ENCODE measurements at places on chromosomes 2 and 18.

DNA sequence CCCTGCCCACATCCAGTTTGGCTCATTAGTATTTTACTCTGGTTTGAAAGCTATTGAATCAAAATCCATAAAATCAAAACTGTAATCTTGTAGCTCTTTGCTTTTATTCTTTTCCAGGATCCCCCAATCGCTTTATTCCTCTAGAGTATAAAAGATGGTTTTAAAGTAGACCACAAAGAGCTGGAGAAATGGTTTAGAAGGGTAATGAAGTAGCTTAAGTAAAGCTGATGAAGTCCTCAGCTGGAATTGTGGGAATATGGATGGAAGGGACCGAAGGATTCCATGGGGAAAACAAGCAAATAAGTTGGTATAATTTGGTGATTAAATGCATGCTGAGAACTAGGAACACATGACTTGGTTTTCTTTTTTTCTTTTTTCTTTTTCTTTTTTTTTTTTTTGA lies 12.3 kb downstream of the ARHGAP28 start:
- DNase-seq: no peak

DNA sequence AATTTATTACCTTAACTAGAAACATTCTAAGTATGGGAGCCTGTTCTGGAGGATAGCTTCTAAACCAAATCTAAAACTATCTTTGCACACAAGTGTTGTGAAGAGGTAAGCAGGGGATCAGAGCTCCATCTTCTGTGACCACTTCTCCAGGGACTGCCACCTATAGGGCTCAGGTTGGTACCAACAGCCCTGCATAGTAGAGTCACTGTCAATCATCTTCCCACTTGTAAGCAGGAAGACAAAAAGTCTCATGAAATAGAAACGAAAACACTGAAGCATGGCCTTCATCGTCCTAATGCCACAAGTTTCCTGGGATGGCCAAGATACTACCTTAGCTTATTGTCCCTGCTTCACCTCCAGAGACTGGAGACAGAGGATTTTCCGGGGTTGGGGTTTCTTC lies 43.8 kb downstream of the KANSL3 start:
- DNase-seq: no peak

GRCh38 chr2:119683713-119684443 lies 4.9 kb downstream of the TMEM177 start:
- DNase-seq: no peak

- peak; percentile 64 for DNase-seq
Measured at GRCh38 chr2:11688222-11689069, 18.5 kb upstream of the NTSR2 start.

GRCh38 chr2:232008907-232009638 lies 47.6 kb downstream of the DIS3L2 start:
- no peak for DNase-seq

- DNase-seq: no peak
Measured at GRCh38 chr2:136149011-136149410, 31.1 kb upstream of the CXCR4 start.

DNA sequence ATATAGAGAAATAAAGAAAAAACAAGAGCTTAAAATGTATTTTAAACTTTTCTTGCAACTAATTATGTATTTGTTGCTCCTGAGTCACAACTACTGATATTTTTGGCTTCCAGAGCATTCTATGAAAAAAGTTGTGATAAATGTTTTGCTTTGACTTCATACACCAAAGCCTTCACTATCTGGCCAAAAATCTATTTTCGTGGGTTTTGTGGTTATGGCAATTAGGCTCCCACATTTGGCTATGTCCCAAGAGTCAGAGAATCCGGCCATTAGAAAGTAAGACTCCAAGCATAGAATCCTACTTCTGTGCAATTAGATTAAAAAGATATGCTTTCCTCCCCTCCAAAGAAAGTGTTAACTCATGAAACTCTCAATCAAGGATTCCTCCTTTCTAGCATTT lies 1456.1 kb upstream of the ACVR2A start:
- DNase-seq: no peak

DNA sequence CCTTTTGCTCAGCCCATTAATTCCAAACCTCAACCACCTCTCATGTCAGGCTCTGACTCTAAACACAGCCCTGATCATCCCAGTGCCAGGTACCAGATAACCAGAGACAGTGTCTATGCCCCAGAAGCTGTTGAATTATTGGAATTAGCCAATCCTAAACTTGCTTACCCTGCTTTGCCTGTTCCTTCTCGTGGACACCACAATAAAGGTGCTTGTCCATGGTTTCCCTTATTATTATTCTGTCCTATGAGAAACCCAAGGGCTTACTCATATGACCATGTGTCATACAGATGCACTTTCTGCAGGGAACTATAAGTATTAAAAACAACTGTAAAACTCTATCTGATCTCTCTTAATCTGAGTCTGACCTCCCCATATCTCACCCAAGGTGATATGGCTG lies 2193.8 kb upstream of the PIK3C3 start:
- DNase-seq: no peak

GRCh38 chr2:218852911-218853667 lies 6.5 kb upstream of the WNT6 start:
- peak; percentile 58 for DNase-seq

- DNase-seq: no peak
Measured at GRCh38 chr2:112488201-112488600, 6.2 kb downstream of the TTL start.

DNA sequence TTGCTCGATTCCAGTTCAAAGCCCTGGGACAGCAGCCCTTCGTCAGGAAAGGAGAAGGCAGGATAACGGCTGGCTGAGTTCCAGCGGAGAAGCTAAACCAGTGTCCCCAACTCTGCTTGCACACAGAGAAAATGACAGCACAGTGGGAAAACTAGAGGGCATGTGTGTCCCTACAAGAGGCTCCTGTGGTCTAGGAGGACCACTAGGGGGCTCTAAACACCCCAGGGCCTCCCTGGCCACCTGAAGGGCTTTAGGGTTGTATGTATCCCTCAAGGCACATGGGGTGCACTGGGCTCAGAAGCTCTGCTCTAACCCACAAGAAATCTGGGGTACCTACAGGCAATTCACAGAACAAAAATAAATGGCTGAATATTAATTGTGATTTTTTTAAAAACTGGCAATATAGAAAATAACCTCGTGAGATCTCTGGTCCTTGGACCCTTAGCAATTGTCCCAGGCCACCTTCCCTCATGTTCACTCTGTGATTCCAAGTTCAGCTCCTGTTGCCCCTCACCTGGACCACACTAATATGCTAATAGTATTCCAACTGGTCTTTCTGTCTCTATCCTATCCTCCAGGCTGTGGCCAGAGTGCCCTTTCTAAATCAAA lies 17.5 kb downstream of the STAT1 start:
- DNase-seq: no peak

GRCh38 chr2:41414486-41415230 lies 633.2 kb upstream of the PKDCC start:
- no peak for DNase-seq

DNA sequence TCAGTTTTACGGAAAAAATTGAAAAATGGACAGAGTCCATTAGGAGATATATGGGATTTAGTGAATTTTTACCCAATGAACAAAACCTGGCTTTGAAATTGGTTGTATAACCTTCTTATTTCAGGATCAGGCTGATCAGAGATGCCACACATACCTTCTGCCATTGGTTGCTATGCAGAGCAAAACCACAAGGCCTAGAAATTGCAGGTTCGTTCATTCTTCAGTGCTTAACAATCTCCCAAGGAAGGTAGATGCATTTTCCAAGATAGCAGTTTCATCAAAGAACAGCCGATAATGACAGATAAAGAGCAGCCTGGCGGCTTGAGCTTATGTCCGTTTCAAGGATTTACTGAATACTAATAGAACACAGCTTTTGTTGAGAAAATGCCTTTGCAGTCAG lies 868.8 kb downstream of the EPHA4 start:
- DNase-seq: no peak

DNA sequence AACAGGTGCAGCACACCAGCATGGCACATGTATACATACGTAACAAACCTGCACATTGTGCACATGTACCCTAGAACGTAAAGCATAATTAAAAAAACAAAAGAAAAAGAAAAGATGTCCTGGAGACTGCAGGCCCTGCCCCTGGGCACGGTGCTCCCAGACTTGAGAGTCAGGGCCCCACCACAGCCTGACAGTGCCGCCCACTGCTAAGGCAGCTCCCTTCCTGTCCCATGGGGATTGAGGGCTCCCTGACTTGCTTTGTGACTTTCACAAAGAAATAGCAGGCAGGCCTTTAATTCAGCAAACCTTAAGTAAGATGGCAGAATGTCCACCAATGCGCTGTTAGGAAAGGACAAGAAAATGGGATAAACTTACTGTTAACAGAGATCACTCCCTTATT lies 116.8 kb downstream of the NDUFA10 start:
- DNase-seq: no peak
